Ovary (tissue), 10 donors: ENCODE measurements at places on chromosomes 4 and X.
A peak's percentile ranks its signal among the peaks of the same experiment; 100 is the strongest.

DNA sequence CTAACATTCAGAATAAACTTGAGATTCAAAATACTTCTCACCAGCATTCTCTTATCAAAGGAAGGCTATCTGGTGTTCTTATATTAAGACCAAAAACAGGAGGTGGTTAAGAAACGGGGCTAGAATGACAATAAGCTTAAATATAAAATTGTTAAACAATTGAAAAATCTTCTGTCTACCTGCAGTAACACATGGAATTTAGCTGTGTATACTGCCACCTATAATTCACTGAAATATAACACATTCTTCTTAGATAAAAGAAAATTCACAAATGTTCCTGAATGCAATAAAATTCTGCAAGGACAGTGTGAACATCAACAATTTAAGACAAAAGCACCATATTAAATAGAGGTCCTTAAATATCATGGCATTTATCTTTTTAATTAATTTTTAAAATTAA is 11.5 kb upstream of the PCDH10 start:
- no peak for DNase-seq

GRCh38 chr4:119632216-119632615 is 3.6 kb upstream of the PDE5A start:
- DNase-seq = no peak

DNA sequence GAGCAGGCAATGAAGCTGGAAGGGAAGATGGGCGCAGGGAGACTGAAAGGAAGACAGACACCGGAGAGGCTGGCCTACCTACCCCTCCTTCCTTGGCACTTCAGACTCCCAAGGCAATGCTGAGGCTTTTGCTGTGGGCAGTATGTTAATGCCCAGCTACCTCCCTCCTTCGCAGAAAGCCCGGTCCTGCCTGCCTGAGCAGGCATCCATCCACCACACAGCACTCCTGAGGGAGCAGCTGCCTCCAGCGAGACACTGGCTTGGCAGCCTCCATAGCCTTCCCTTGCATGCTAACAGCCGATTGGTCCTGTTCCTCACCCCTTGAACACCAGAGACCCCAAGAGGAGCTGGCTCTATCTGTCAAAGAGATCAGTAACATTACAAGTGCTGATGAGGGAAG is 14.4 kb downstream of the GABRQ start:
- no peak for DNase-seq

DNA sequence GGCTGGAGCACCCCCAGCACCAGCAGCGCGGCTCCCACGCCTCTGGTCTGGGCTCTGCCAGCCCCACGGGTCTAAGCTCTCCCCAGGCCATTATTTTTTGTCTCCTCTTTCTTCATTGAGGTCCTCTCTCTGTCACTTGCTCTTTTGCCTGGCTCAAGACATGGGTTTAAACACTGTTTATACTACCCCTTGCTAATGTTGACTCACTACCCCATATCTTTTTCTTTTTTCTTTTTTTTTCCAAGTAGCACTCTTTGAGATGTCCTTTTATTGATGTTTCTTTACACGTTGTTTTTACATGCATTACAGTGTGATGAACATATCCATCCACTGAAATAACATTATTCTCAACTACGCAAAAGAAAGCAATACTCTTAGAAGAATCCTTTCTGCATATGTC is 1.7 kb upstream of the ERVMER34-1 start:
- DNase-seq = no peak

DNA sequence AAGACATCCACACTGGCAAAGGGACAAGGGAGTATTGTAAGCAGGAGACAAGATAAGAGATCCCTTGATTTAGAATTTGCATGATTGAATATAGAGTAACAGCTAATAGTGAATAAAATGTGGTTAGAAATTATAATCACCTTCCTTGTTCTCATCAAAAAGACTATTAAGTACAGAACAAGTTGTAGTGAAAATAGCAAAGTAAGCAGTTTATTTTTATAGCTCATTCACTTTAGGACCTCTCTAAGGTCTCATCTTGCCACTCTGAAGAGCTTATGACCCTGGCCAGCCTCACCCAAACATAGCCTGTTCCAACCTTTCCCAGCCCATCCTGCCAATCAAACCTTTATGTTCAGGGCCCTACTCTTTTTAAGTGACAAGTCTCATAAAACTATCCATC is 30.6 kb downstream of the MID2 start:
- no peak for DNase-seq

GRCh38 chrX:22538580-22538979 is 265.9 kb downstream of the CBLL2 start:
- DNase-seq = no peak

DNA sequence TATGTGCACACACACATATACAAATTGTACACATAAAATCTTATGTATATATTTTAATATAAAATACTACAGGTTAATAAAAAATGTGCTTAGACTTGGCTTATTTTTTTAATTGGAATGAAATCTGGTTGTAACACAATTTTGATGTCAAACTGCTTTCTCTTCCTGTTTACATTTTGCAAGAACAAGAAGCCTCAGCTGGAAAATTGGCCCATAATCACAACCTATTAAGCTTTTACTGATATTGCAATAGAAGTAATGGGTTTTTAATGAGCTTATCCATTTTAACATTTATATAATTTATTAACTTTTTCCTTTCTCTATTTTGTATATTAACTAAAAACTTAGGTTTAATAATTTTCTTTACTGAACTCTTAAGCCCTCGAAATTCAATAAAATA is 165.9 kb downstream of the PCDH10 start:
- no peak for DNase-seq

- DNase-seq = no peak
Measured at GRCh38 chr4:184806711-184807110, 19.1 kb downstream of the ACSL1 start.

- no peak for DNase-seq
Measured at GRCh38 chr4:5662555-5662954, 45.8 kb downstream of the EVC2 start.

GRCh38 chr4:107220976-107221375 is 184.9 kb upstream of the DKK2 start:
- DNase-seq = no peak

- no peak for DNase-seq
Measured at GRCh38 chr4:60259781-60260180, 940.3 kb upstream of the ADGRL3 start.

DNA sequence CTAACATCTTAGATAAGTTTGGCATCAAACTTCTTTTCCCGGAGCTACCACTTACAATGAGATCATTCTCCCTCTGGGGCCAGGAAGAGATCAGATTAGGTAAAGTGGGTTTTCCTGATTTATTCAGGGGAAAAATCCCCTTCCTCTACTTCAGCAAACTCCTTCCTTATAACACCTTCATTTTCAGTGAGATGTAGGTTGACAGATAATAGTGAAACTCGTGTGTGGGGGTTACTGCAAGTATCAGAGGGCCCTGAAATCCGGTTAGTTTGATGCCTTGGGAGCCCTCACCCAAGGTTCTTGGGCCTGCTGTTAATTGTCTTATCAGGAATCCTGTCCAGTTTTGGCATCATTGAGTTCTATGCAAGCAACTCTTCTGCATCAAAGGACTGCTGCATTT is 10.8 kb downstream of the FTHL17 start:
- DNase-seq = no peak

- DNase-seq = no peak
Measured at GRCh38 chrX:29435396-29435795, 780.0 kb upstream of the MAGEB2 start.

- DNase-seq = no peak
Measured at GRCh38 chr4:5292101-5292500, 240.8 kb downstream of the STK32B start.

DNA sequence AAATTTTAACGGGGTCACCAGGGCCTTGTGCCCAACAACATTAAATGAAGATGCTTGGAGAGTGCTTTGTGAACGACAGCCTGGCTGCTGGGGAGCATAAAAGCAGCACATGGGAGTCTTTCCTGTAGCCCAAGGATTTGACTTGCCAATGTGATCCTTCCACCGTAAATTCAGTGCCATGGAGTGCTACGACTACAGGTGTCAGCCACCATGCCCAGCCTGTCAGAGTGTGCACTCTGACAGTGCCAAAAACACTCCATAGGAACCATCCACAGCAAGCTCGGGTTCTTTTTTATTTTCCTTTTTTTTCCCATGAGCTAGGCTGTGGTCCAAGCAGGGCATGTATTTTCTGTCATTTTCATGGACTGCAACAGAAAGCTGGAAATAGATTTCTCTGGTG is 156.9 kb downstream of the NLGN4X start:
- no peak for DNase-seq

DNA sequence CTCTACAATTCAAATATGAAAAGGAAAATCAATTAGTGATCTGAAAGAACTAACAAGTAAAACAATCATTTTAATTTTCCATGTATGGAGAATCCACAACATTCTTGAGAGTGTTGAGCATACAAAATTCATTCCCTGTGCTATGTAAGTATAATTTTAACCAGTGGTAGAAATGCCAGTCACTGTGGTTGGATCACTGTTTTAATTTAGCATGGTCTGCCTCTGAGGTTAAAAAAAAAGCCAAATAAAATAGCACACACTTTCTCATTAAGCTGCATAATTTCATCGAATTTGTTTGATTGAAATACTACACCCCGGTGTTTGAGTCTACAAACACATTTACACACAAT is 185.5 kb upstream of the STS start:
- DNase-seq = no peak

GRCh38 chrX:128973033-128973432 is 550.3 kb downstream of the SMARCA1 start:
- no peak for DNase-seq

DNA sequence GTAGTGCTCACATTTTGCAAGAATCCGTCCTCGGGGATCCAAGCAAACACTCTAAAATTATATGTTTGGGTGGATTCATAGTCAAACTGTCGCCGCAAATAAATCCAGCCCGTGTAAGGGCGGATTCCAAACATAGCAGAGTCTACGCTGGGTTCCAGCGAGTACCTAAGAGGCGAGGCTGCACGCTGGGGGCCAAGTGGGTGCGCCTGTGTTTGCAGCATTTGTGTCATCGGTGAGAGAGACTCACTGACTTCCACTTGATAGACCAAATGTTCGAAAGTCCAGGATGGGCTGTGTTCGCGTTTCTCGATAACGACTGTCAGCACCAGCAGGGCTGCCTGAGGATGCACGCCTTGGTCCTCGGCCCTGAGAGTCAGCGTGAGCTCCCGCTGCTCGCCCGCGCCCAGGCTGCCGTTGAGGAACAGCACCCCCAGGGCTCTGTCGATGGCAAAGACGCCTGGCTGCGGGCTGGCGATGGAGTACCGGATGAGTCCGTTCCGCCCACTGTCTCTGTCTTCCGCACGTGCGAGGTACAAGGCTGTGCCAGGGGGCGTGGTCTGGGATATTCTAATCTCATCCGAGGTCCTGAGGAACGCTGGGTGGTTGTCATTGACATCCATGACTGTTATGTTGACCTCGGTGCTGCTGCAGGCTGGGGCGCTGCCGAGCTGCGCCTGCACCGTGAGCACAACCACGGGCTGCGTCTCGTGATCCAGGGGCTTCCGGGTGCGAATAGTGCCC is 158.7 kb downstream of the DCHS2 start:
- peak; percentile 48 for DNase-seq

DNA sequence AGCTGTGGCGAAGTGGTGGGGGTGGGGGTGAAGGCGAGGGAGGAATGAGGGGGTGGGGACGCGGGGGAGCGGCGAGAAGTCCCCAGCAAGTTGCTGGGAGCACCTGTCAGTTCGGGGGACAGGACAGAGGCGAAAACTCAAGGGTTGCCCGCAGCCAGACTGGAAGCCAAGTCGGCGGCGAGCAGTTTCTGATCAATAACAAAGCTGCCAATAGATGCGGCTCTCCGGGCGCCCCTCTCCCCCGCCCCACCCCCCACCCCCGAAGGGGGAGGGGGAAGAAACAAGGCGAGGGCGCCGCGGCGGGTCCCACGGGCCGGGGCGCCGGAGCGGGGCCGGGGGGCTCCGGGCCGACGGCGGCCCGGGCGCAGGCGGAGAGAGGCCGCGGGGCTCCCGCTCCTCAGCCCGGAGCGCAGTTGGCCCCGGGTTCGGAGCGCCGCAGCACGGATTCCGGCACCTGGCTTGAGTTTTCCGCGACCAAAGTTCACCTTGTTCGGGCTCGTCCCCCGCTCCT is 379 bp downstream of the PDGFC start:
- DNase-seq = peak; percentile 44

DNA sequence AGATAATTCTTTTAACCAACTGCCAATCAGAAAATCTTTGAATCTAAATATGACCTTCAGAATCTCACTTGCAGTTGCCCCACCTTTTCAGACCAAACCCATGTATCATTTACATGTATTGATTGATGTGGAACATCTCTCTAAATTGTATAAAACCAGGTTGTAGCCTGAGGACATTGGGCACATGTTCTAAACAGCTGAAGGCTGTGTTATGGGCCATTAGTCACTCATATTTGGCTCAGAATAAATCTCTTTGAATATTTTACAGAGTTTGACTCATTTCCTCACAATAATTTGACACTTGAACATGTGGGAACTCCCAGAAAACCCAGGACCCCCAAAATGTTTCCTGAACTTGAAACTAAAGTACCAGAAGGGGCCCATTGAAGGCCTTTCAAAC is 58.7 kb downstream of the UGT2B10 start:
- no peak for DNase-seq

- no peak for DNase-seq
Measured at GRCh38 chr4:182758273-182758672, 158.9 kb downstream of the DCTD start.

DNA sequence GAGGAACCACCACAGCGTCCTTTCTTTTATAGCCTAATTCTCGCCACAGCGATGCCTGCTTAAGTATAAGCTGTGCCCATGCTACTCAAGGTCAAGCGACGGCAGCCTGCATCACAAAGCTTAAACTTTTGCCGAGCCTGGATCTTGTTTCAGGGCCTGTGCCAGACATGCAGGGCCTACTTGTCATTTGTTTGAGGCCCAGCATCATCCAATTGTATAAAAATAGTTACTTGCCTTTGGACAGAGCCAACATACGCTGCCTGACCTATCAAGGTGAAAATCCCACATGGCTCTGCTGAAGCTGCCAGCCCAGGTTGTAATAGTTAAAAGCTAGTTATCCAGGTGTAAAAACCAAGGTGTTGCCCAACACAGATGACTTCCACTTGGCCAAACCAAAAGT is 107.1 kb downstream of the TMEM131L start:
- DNase-seq = no peak

GRCh38 chr4:137952116-137952515 is 290.0 kb downstream of the SLC7A11 start:
- no peak for DNase-seq

DNA sequence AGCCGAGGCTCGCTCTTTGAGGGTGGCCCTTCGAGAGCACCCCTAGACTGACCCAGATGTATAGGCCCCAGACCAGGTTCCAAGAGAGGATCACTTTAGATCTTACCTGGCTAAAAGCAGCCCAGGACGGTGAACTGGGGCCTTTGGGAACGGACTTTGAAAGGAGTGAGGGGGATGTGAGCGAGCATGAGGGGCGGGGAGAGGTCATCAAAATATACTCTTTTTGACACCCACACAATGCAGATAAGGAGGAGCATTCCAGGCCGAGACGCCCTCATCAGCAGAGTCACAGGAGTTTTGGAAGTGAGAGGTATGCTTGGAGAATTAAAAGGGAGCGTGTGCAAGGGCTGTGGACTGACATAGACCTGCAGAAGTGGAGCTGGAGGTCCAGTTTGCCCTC is 528 bp downstream of the NSDHL start:
- DNase-seq = no peak

- no peak for DNase-seq
Measured at GRCh38 chr4:120622601-120623000, 299.9 kb downstream of the PRDM5 start.
